ENCODE measurements at places on chromosomes 1 and 21. TPM values are rescaled to one million over a fixed set of nuclear protein-coding genes. Genes with fewer than 3 reads are reported as not detected.

KCNJ9 gene
- total RNA-seq, result not detected

HSPB7 gene
- not detected for total RNA-seq

ELF3 gene
- 109 TPM for total RNA-seq

RHBG gene
- not detected for total RNA-seq

ARHGEF11 gene
- 18.0 TPM for total RNA-seq

EXTL1 gene
- total RNA-seq, result not detected

SELENBP1 gene
- 7.7 TPM for total RNA-seq

LSS gene
- 16.0 TPM for total RNA-seq

TMEM63A gene
- 5.8 TPM for total RNA-seq

TCHH gene
- total RNA-seq, result 0.25 TPM

OR10Z1 gene
- total RNA-seq, result not detected

All from A549 treated with AZD2906 at 1 μM for 4 hours (cell line).